ENCODE measurements at places on chromosomes 16 and 17.
A peak's percentile ranks its signal among the peaks of the same experiment; 100 is the strongest.

GRCh38 chr16:5393070-5393469 is 295.5 kb upstream of the EEF2KMT start:
- DNase-seq, result no peak

- DNase-seq, result peak; percentile 88
Observed at GRCh38 chr17:43338886-43339516, 59.8 kb upstream of the ARL4D start.

DNA sequence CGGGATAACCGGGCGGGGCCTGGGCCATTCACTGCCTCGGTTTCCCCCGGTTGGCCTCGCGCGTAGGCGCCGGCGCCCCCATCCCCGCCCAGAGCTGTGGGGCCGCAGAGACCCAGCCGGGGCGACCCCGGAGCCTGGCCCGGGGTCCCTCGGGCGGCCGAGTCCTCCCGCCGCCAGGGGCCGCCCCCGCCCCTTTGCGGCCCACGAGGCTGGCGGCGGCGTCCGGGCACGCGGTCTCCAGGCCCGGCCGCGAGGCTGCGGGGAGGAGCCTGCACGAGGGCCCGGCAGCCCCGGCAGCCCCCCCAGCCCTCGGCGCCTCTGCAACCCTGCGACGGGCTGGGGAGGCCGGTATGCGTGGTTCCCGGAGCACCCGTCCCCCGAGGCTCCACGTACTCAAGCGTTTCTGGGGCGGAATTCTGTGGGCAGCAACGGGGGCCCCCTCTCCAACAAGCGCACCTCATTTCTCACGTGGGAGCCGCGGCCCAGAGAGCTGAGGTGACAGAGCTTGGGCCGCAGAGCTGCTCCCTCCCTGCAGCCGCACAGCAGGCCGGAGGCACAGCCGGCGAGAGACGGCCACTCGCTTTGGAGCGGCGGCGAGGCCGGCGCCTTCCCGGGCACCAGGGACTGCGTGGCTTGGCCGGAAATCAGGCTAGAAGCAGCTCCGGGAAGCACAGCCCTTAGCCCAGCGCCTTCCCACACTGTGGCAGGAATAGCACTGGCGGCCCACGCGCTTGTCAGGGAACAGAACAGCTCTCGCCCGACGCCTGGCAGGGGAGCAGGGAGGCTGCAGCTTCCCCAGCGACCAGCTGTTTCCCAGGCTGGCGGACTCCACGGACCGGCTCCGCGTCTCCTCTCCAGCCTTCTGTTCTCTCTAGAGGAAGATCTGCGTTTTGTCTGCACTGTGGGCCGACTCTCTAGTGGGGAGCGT is 867 bp upstream of the LIMD2 start:
- DNase-seq, result peak; percentile 79

DNA sequence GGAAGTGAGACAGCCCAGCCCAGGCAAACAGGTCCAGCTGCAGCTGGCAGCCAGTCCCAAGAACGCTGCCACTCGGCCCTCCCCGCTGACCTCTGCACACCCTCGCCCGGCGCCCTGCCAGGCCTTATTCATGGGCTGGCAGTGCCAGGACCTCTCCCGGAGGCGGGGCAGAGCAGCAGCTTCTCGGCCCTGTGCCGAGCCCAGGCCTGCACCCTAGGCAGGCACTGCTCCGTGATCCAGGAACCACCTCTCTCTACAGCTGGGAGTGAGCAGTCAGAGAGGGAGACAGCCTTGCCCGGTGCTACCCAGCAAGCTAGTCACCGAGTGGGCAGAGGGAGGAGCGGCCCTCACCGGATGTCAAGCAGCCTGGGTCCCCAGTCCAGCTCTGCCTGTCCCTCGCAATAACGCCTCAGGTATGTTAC is 79.9 kb upstream of the CBX4 start:
- no peak for DNase-seq

GRCh38 chr16:55642611-55643010 is 13.2 kb upstream of the SLC6A2 start:
- no peak for DNase-seq

- no peak for DNase-seq
Observed at GRCh38 chr16:79109771-79110170, 490.8 kb downstream of the MAF start.

- DNase-seq, result no peak
Observed at GRCh38 chr16:47519037-47519436, 57.9 kb downstream of the PHKB start.

DNA sequence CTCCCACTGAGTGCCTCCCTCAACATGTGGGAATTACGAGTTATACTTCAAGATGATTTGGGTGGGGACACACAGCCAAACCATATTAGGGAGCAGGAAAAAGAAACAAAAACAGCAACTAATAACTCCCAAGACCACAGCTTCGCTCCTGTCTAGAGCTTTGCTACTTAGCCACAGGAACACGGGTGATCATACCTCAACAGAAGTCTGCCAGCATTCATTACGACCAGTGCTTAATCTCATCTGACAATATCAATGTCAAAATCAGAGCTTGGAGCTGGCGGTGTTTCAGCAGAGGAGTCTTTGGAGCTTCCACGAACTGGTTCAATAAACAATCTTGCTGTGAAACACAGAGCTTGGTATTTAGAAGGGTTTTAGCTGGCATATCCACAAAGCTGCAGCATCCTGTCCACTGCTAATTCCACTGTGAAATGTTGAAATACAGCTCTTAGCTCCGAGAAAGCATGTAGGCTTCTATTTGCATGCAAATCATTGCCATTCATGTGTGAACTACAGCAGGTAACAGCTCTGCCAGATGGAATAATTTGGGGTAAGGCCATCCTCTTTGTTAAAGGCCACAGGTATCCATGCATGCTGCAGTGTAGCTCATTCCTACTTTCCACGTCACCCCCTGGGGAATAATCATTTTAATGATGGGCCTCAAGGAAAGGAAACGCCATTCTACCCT is 128.4 kb upstream of the GOT2 start:
- DNase-seq, result peak; percentile 4

- DNase-seq, result no peak
Observed at GRCh38 chr16:88596483-88596882, 26.3 kb downstream of the ZC3H18 start.

- no peak for DNase-seq
Observed at GRCh38 chr17:33142705-33143299, 150.3 kb downstream of the ASIC2 start.

- DNase-seq, result no peak
Observed at GRCh38 chr17:74761419-74761818, 13.0 kb downstream of the NHERF1 start.

GRCh38 chr16:66311306-66311705 is 55.2 kb upstream of the CDH5 start:
- DNase-seq, result no peak

DNA sequence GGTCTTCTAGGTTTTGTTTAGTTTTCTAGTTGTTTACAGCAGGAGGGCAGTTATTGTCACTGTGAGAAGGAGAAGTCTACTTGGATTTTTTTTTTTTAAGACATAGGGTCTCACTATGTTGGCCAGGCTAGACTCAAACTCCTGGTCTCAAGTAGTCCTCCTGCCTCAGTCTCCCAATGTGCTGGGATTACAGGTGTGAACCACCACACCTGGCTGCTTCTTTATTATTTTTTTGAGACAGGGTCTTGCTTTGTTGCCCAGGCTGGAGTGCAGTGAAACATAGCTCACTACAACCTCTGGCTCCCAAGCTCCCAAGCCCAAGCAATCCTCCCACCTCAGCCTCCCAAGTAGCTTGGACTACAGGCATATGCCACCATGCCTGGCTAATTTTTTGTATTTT is 68.3 kb upstream of the STAC2 start:
- no peak for DNase-seq

DNA sequence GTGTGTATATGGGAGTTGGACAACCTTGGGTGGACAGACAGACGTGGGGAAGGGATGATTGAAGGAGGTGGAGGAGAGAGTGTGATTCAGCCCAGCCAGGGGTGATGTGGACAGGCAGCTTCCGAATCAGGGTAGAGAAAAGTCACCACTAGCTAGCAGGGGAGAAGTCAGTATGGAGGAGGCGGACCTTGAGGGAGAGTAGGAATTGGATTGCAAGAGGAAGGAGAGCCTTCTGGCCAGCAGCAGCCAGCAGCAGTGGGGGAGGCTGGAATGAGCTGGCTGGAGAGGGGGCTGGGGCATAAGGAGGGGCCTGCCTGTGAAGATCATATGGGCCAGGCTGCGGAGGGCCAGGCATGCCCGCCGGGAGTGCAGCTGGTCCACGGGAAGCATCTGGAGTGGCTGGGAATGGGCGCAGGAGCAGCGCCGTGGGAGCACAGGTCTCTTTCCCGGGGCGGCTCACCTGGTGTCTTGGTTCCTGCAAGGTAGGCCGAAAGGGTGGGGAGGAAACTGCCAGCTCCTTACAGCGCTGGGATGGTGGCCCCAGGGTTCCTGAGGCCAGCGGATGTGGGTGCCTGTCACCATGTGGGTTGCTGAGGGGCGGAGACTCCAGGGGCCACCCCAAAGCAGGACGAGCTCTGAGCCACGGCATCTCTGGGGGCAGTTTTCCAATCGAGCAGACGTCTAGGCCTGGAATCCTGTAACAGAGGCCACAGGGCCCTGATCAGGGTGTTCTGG is 235.3 kb downstream of the SEC14L1 start:
- no peak for DNase-seq

GRCh38 chr16:79269211-79269863 is 331.2 kb downstream of the MAF start:
- no peak for DNase-seq

DNA sequence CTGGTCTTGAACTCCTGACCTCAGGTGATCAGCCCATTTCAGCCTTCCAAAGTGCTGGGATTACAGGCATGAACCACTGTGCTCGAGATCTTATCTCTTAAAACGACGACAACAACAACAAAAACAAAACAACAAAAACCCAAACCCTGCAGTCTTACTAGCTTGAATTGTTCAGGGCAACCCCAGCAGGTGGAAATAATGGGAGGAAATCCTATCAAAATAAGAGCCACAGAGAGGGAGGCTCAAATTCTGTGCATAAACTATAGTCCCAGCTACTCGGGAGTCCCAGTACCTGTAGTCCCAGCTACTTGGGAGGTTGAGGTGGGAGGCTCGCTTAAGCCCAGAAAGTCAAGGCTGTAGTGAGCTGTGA is 16.5 kb upstream of the ATP6V0A1 start:
- DNase-seq, result no peak

GRCh38 chr17:80382956-80383355 is 32.0 kb upstream of the ENDOV start:
- no peak for DNase-seq

DNA sequence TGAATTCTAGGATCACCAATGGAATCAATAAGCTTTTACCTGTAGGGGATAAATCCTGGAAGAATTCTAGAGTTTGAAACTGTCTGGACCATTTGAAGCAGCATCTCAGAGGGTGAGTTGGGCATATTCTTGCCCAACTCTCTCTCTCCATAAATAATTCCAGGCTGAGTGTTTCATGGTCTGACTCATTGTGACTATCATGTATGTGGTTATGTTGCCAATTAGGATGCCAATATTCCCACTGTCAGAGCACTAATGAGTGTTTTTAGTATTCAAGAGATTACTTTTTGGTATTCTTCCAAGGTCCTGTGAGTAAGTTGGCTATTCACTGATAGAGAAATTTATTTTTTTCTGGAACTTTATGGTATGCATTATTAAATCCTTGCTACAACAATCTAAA is 456.9 kb downstream of the TOX3 start:
- DNase-seq, result no peak

DNA sequence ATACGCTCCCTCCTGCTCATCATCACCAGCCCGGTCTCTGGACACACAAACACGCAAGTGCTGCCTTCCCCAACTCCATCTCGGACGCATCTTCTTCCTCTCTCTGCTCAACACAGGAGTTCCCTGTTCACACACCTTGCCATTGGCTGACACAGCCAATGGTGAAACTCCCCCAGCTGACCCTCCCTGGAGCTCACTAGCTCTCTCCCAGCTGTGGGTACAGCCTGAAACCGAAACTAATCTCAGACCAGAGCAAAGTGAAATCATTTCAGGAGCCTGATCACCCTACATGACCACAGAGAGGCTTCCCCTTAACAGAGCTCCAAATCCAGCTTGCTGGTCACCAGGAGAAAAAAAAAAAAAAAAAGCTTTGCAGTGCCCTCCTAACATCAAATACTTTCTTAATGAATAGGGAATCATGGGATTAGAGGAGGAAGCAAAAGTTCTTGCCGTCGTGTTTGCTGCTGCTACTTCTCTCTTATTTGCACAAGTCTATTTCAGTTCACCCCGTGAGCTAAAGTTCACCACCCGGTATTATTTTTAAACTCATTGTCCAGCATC is 8.3 kb downstream of the CUEDC1 start:
- peak; percentile 72 for DNase-seq

DNA sequence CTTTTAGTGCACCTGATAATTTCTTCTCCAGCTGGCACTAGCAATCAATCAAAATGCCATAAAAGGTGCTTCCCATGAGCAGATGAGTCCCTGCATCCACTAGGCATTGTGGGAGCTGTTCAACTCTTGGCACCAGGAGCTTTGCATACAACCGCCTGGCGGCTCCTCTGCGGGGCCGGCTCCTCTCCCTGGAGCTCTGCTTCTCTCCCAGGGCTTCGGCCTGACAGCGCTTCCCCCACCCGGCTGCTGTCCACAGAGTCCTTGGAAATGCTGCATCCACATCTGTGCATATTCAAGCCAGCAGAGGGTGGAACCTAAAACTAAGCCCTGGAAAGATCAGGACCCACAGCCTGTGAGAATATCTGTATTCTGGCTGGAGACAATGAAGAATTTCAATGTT is 62.9 kb downstream of the LMF1 start:
- DNase-seq, result peak; percentile 99

DNA sequence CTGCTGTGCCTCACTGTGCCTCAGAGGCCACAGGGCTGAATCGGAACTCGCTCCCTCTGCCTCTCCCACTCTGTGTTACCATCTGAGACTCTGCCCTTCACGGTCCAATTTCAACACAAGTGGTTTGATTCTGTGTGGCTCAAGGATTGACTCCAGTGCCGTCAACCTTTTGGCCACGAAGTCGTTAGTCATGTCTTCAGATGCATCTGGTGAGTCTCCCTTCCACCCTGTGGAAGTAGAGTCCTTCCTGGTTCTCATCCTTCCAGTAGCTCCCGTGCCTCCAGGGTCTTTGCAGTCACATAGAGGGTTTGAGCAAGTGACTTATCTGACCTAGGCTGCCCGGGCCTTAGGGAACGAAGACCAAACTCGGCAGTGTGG is 51.2 kb downstream of the PGS1 start:
- no peak for DNase-seq

DNA sequence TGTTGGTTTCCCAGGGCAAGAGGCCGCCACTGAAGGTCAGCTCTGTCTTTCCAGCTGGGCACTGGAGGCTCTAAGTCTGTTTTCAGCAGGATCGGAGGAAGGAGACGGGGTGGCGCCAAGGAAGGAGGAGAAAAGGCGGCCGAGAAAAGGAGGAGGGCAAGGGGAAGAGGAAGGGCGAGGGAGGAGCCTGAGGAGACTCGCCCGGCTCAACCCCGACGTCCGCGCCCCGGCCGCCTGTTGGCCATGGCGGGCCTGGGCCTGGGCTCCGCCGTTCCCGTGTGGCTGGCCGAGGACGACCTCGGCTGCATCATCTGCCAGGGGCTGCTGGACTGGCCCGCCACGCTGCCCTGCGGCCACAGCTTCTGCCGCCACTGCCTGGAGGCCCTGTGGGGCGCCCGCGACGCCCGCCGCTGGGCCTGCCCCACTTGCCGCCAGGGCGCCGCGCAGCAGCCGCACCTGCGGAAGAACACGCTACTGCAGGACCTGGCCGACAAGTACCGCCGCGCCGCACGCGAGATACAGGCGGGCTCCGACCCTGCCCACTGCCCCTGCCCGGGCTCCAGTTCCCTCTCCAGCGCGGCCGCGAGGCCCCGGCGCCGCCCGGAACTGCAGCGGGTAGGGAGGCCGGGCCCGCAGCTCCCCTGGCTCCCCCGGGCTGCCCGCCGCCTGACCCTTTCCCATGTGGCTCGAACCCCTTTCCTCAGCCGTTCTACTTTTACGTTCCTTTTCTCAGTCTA is at the start of gene RNF135:
Gene RNF135, plus strand, starts transcription at position 209 of the 737 bp plus-strand sequence. Its CDS starts 35 bp downstream, at position 244.
- peak; percentile 81 for DNase-seq

GRCh38 chr17:1095090-1095852 is 84.5 kb downstream of the ABR start:
- DNase-seq, result no peak

GRCh38 chr16:49473773-49474172 is 100.2 kb downstream of the C16orf78 start:
- DNase-seq, result no peak

All from NCI-H1417 (cell line).